T-helper 1 cell (primary cell): ENCODE measurements at places on chromosomes 7 and 10.
A peak's percentile ranks its signal among the peaks of the same experiment; 100 is the strongest.

GRCh38 chr10:28393956-28394568, 91.2 kb upstream of the MPP7 start:
- peak; percentile 57 for DNase-seq

DNA sequence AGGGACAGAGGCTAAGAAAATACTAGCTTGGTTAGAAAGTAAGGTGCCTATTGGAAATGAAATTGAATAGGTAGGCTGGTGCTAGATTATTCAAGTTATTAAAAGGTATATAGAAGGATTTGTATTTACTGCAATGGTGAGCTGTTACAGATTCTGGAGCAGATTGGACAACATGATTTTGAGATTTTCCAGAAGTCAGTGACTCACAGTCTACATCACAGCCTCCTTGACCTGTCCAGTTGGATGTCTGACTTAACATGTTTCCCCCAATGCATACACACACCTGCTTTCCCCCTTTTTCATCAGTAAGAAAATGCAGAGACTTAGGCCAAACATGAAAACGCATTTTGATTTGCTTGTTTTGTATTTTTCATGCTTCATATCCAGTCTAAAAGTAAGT, 33.4 kb downstream of the STARD3NL start:
- DNase-seq, result no peak

DNA sequence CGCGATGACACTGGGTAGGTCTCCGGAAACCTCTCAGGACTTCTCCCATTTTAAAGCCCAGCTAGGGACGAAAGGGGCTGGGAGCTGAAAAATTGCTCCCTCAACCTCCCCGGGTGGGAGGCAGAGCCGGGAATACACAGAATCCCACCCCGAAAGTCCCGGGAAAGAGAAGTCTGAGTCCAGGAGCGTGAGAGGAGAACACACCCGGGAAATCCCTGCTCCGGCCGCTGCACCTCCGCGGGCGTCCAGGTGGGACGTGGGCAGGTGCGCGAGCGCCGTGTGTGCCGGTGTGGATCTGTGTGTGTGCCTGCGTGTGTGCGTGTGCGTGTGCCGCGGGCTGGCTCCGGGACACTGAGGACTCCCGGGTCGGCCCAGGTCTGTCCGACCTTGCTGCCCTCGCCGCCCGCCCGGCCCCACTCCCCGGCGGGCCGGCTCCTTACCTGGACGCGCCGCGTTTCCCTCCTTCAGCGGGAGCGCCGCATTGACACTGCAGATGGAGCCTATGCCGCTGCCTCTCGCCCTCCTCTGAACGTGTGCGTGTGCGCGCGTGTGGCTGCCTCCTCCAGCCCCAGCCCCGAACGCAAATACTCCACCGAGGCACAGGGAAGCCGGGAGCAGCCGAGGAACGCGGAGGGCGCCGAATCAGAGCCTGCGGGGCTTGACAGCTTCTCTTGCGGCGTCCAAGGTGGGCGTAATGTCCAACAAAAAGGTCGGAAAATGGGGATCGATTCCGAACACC, at the start of gene PLXNA4:
PLXNA4 (minus strand) TSS at position 489 of the 739 bp plus-strand sequence. CDS start 67,777 bp downstream, outside the sequence.
- no peak for DNase-seq

DNA sequence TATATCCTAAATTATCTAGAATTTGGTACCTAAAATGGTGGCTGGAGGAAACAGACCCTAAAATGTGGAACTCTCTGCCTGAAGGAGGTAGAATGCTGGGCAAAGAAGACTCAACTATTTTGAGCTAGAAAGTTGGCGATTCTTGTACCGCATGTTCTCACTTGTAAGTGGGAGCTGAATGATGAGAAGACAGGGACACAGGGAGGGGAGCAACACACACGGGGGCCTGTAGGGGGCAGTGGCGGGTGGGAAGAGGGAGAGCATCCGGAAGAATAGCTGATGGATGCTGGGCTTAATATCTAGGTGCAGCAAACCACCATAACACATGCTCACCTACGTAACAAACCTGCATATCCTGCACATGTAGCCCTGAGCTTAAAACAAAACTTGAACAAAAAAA, 250.6 kb downstream of the CALN1 start:
- no peak for DNase-seq

GRCh38 chr10:100962351-100963080, 6.8 kb upstream of the SEMA4G start:
- DNase-seq, result no peak

- DNase-seq, result no peak
These were observed 76.9 kb downstream of the ADARB2 start for GRCh38 chr10:1660386-1660785.

- DNase-seq, result no peak
These were observed 312.8 kb upstream of the SORCS1 start for GRCh38 chr10:107477266-107477665.

DNA sequence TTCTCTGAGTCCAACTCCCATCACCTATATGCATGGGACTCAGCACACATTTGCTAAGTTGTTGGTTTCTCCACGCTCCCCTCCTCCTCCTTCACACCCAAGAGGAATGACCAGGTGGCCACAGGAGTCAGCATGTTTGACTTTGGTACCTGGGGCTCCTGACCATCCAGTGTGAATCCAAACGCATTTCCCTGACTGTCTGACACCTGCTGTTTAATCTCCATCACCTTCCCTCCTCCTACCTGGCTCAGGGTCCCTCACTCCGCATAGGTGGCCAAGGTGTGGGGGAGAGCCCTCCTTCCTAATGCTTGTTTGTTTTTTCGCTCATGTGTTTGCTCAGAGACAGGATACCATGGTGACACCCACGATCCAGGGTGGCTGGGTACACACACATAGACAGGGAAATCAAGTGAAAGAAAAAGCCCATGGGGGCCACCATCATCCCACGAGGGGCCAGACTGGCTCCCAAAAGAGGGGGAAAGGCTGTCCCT, 194.9 kb downstream of the KCNMA1 start:
- DNase-seq, result no peak

DNA sequence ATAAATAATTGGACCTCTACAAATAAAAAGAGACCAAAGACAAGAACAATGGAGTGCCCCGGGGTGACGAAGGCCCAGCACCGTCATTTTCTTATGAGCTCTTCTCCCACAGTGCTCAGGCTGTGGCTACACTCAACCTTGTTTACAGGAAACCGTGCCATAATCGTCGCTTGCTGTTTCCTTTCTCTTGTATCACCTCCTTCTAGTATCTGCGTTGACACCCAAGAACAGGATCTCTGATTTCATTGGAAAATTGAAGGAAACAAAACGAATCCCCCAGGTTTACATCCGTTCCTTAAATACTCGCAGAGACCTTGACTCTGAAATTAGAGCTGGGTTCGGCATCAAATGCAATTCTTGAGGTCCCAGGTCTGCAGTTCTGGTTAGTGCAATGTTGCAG, 1.7 kb upstream of the IGFBP3 start:
- DNase-seq, result peak; percentile 47

DNA sequence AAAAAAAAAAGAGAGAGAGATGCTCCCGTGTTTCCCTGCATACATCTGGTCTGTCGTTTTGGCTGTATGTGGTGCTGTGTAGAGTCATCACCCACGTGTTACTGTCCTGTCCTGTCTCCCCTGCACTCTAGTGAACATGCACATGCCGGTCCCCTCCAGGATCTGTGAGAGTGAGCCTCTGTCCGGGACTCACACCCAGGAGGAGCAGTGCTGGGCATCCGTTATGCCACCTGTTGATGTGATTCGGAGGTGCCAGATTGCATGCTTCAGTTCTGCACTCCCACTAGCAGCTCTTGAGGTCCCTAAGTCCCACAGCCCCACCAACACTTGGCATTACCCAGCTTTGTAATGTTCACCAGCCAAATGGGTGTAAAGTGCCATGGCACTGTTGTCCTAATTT, 16.4 kb downstream of the GHRHR start:
- no peak for DNase-seq

DNA sequence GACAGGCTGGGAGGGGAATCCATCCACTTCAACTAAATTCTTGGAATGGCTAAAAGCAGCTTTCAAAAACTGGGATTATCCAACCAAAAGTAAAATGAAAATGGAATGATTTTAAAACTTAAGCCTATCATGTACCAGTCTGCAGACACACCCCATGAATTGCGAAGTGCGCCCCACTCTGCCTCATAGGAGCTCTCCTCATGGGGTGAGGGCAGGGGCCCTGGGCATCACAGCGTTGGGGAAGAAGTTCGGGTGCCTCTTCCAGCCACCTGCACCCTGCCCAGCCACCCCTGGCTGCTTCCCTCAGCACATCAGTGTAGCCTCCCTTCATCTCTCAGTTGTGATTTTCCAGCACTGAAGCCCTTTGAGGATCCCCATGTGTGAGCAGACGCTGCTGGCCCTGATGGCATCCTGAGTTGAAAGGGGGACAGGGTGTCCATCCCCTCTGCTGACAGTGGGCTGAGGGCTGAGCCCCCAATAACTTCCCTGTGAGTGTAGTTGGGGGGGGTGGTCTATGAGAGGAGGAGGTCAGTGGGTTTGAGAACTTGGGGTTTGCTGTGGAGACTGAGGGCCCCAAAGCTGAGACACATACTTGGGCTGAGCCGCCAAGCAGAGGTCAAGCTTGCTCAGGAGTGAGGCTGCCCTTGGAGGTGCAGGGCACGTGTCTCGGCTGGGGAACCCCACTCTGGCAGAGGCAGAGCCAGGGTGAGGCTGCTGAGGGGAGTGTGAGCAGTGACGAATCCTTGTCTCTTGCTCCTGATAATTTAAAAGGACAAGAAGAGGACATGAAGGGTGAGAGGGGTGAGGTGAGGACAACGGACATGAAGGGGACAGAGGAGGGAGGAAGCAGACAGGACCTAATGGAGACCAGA, 542.1 kb downstream of the TCERG1L start:
- no peak for DNase-seq

GRCh38 chr7:31129067-31129466, 77.0 kb downstream of the ADCYAP1R1 start:
- DNase-seq, result no peak

GRCh38 chr10:127556916-127557315, 7.8 kb downstream of the NPS start:
- DNase-seq, result no peak

- DNase-seq, result no peak
These were observed 22.3 kb downstream of the GRID1 start for GRCh38 chr10:86344281-86344680.

DNA sequence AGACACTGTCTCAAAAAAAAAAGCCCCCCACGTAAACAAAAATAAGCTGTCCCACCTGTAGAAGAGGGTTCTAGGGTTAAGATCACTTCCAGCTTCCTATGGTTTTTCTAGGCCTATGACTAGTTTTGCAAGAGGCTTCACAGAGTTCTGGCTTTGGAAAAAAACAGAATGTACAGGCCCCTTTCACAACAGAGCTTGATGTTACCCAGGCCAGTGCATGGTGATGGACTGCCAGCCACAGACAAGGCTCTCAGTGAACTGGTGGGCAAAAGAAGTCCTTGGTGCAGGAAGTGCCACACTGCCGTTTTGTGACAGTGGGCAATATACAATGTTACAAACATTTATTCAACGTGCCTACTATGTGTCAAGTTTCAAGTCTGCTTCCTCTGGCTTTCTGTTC, 18.3 kb upstream of the EFCAB10 start:
- DNase-seq, result no peak

DNA sequence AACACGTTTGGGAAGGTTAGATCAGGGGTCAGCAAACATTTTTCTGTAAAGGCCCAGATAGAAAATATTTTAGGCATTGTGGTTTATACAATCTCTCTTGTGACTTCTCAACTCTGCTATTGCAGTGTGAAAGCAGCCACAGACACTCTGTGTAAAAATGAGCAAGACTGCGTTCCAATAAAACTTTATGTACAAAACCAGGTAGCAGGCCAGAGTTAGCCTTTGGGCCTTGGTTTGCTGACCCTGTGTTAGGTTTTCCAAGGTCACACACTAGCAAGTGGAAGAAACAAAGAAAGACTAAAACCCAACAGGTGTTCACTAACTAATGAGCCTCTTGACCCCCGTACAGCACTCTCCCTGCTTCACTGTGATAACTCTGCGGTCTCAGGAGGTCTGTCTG, 14.9 kb upstream of the PAXIP1 start:
- DNase-seq, result no peak

DNA sequence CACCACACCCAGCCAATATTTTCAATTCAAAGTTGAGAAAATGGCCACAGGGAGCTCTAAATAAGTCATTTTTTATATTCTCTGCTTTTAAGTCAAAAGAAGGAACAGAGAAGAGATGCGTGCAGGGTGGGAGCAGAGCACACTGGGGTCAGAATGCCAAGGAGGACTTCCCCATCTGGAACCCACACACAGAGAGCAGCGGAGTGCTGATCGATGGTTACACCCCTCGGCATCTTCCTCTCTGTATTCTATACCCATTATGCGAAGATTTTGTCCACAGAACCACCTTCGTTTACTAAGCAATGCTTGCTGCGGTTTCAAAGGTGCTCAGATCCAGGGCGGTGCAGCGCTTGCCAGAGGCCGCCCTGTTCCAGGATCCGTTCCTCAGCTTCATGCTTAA, 91.3 kb upstream of the RHEB start:
- no peak for DNase-seq

DNA sequence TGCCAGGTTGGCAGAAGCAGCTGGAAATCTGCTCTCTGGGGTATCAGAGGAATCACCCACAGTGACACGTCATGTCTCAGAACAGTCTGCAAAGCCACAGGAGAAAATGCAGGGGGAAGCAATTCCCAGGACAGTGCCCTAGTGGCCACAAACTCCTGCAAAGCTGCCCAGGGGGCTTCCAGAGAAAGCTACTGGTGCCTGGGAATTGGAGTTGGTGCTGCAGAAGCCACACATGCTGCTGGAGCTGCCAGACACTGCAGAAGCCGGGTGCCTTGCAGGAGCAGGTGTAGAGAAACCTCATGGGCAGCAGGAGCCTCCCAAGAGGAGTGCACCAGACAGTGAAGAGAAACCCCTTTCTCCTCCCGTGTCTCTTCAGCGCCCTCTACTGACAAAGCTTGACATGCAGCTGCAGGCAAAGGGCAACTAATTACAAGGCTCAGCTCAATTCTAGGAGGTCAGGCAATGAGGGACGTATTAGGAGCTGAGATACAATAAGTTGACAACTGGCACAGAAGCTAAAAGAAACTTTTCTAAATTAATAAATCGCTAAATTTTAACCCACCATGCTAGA, 30.2 kb upstream of the NUB1 start:
- peak; percentile 28 for DNase-seq

- DNase-seq, result no peak
These were observed 69.4 kb downstream of the CARD11 start for GRCh38 chr7:2974093-2974819.
